ENCODE measurements at places on chromosomes 7 and 10. TPM values are rescaled to one million over a fixed set of nuclear protein-coding genes. Genes with fewer than 3 reads are reported as not detected.
A peak's percentile ranks its signal among the peaks of the same experiment; 100 is the strongest.

Gene TMEM168
- 7.2 TPM for total RNA-seq

Gene SNX10
- total RNA-seq, result 51.1 TPM

DNA sequence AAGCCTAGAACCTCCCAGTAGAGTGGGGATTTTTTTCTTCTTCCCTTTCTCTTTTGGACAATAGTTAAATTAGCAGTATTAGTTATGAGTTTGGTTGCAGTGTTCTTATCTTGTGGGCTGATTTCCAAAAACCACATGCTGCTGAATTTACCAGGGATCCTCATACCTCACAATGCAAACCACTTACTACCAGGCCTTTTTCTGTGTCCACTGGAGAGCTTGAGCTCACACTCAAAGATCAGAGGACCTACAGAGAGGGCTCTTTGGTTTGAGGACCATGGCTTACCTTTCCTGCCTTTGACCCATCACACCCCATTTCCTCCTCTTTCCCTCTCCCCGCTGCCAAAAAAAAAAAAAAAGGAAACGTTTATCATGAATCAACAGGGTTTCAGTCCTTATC is 5.4 kb downstream of the OPN1SW start:
- peaks cover 49% of the 10 kb centered on the region for H3K36me3 ChIP-seq
- DNase-seq, result no peak
- no peaks in the 10 kb centered on the region for H3K27me3 ChIP-seq
- H3K4me1 ChIP-seq, result no peaks in the 10 kb centered on the region

GRCh38 chr10:59578741-59579140 is 130.9 kb downstream of the SLC16A9 start:
- H3K27ac ChIP-seq, result no peak overlapping the region
- no peaks in the 10 kb centered on the region for H3K4me1 ChIP-seq
- DNase-seq, result no peak
- H3K27me3 ChIP-seq, result no peaks in the 10 kb centered on the region
- H3K4me3 ChIP-seq, result no peak overlapping the region

GRCh38 chr7:69703099-69703498 is 104.8 kb downstream of the AUTS2 start:
- H3K27me3 ChIP-seq, result no peaks in the 10 kb centered on the region
- H3K36me3 ChIP-seq, result no peaks in the 10 kb centered on the region
- no peak overlapping the region for H3K4me3 ChIP-seq
- no peak overlapping the region for H3K27ac ChIP-seq
- no peaks in the 10 kb centered on the region for H3K4me1 ChIP-seq

GRCh38 chr7:20331910-20332813 is 1.5 kb downstream of the ITGB8 start:
- H3K4me3 ChIP-seq, result peak overlapping the region; percentile 42
- no peak overlapping the region for H3K27ac ChIP-seq
- H3K27me3 ChIP-seq, result no peaks in the 10 kb centered on the region

Data from right lobe of liver (tissue), 6 donors.